CD4-positive, alpha-beta T cell treated with Interleukin-15 for 1 hour (primary cell): ENCODE measurements at places on chromosomes 6 and 20.

DNA sequence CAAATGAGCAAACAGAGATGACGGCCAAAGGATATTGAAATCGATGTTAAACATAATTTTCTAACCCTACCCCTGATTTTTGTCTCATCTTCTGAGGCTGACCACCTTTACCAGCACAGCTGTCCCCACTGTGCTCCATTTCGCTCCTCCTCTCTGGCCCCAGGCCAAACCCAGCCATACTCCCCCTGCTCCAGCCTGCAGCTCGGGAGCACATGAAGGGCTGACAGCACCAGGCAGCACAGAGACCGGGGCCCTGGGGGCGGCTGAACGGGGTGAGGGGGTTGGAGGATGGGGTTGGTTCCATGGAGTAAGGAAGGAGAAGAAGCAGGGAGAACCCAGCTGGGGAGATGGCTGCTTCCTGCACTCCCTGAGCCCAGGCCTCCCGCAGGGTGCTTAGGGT, 3.2 kb upstream of the NCR2 start:
- no peak for DNase-seq

DNA sequence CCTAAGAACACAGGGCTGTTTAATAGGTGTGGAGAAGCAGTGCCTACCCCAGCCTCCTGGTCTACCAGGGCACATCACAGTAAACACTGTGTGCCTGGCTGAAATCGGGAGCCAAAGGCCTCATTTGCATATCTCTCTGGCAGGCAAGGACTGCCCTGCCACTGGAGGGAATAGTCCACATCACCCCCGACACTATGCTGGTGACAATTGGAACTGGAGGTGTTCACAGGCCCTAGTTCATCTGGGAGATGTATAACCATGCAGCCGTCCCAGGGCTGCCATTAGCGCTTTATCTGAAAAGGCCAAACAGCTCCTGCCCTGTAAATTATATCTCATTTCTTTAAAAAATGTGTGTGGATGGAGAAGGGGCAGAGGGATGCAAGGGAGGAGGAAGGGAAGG, 150.3 kb downstream of the LINC00237 start:
- no peak for DNase-seq

GRCh38 chr6:167152862-167153261, 4.9 kb downstream of the GPR31 start:
- DNase-seq: no peak

DNA sequence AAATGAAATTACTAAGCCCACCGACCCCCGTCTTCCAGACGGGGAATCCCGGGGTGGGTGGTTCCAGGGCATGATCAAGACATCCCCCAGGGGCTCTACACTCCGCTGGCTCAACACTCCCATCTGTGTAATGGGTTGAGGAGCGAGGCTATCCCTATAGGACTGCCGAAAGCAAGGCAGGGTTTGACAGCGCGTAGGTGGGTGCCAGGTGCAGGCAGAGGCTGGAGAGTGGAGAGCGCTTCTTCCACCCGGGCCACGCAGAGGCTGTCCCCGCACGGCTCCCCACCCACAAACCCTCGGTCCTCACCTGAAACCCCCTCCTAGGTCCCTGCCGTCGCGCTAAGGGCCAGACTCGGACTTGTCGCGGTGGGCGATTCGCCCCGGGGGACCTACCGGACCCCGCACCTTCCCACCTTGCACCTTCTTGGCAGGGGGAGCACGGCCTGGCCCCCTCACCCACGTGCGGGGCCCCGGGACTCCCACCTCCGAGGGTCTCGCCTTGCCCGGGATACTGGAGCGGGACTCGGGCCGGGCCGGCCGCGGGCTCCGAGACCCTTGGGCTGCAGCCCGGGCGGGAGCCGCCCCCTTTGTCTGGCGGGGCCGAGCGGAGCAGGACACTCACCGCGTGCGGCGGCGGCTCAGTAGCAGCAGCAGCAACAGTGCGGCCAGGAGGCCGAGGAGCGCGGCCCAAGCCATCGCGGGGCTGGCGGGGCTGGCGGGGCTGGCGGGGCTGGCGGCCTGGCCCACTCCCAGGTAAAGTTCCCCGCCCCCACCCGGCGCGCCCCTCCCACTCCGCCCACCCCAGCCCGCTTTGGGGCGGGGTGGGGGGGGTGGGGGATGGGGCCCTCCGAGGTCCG, at the start of gene PTGIS:
PTGIS (minus strand) TSS at position 717 of the 857 bp plus-strand sequence; CDS start at position 696, 21 bp downstream.
- DNase-seq: no peak

- DNase-seq: no peak
These were observed 61.8 kb downstream of the EPB41L2 start for GRCh38 chr6:131001111-131001736.

DNA sequence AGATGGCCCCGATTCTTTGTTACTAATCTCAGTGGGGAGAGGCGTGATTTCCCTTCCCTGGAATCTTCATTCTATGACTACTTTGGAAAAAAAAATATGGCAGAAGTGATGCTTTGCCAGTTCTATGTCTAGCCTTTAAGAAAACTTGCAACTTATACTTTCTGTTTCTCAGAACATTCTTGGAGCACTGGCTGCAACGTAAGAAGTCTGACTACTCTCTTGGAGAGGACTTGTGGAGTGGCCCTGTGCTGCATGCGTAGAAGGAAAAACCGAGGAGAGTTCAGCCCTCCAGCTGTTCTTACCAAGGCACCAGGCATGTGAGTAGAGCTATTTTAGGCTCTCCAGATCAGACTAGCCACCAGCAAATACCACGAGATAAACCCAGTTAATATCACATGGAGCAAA, 77.6 kb upstream of the STXBP5 start:
- no peak for DNase-seq

GRCh38 chr6:17859846-17860245, 127.6 kb downstream of the KIF13A start:
- DNase-seq: no peak

GRCh38 chr6:106117579-106117978, 31.4 kb downstream of the PRDM1 start:
- peak; percentile 79 for DNase-seq

- no peak for DNase-seq
These were observed at the start of gene FAM83B for GRCh38 chr6:54846243-54846856. Gene FAM83B (plus strand): TSS chr6:54846771. CDS start chr6:54870247, 23,476 bp downstream.

- no peak for DNase-seq
These were observed 490.2 kb upstream of the SULF2 start for GRCh38 chr20:48275286-48276020.

DNA sequence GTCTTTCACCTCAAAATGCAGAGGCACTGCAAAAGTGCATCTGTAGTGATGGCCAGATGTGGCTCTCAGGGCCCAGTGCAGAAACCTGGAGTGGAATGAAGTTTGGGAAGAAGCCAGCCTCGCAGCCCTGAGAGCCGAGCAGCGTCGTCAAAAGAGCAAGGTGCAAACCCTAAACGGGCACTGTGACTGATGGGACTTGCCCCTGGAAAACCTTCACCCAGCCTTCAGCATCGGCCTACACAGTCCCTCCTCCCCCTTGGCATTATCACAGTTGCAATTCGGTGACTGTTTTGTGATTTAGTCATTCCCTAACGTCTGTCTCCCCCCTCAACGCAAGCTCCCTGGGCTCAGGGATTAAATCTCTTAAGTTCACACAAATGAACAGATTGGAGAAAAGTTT, 38.6 kb downstream of the TAF4 start:
- DNase-seq: no peak

DNA sequence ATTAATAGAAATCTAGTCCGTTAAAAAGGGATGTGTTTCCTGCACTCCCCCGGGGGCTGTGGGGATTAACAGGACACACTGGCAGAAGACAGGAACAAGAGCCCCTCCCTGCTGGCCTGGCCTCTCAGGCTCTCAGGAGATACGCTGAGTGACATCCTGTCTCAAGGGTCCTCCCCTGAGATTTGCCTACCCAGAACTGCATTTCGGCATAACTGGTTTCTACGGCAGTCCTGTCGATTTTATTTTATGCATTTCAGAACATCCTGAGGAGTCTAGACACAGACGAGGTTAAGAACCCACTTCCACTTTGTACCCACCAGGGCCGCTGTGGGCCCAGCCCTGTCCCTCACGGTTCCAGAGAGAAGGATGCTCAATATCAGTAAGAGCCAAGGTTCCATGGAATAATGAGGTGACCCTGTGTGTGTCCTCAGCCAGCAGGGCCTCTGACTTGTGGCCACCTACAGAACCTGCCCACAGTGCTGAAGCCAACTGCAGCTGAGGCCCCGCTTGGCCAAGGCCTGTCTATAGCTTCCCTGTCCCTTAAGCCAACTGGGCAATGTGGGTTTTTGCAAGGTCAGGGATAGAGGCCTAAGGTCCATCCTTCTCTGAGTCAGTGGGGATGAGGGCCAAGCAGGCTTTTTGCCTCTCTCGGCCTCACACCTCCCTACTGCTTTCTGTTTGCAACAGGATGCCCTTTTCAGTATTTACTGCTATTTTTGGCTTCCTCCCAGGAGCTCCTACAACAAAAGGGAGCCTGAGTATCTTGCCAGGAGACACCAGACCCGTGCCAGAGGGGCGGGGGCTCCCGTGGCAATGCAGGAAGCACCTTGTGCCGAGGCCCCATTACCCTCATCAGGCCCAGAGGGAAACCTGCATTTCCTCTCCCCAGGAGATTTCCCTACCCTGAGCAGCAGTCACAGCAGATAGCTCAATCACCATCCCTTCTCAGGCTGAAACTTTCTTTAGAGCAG, 14.7 kb downstream of the UQCC2 start:
- peak; percentile 56 for DNase-seq

DNA sequence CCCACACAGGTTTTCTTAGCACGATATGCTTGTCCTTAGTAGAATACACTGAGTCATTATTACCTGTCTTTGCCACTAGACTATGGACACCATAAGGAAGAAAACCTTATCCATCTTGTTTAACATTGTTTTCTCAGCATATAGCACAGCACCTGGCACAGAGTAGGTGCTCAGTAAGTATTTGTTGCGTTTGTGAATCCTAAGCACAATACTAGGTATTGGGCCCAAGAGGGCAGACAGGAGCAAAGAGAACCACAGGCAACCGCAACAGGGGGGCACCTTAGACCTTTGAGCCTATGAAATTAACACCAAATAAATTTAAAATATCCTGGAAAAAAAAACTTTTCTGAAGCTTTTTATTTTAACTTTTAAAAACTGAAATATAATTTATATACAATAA, 3.7 kb upstream of the NCOA6 start:
- no peak for DNase-seq

- no peak for DNase-seq
These were observed 2.9 kb downstream of the FOXP4 start for GRCh38 chr6:41548841-41549642.

GRCh38 chr6:2245103-2245876, at the start of gene GMDS:
Gene GMDS (minus strand): TSS chr6:2245605.
- DNase-seq: peak; percentile 88

DNA sequence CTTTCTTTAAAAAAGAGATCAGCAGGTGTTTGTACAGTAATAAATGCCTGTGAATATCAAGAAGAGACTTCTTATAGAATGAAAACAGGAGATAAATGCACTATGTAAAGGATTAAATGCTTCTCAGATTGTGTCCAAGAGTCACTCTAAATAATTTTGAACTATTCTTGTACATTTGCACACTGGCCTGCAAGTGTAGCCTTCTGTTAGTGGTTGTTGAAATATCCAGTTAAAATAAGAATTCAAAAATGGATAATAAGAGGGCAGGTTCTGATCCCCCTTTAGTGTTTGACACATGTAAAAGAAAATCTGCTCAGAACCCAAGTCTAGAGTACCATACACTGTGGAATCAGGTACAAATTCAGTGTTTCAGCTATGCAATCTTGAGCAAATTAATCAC, 91.9 kb downstream of the BCAS1 start:
- no peak for DNase-seq

DNA sequence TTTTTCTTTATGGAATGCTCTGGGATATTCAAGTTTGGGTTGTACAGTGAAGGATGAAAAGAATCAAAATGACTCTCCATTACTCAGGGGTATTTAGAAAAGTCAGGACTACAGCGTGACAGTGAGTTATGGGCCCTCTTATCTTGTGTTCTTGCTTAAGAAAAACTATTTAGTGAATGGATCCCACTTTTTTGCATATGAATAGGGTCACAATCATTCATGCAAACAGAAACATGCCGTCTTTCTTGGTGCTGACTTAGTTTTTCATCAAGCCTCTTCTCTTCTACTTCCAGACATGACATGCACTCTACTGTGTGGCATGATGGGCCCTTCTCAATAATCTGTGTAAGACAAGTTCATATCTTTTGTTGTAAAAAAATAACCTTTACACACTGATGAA, 488.4 kb upstream of the MMS22L start:
- DNase-seq: no peak

DNA sequence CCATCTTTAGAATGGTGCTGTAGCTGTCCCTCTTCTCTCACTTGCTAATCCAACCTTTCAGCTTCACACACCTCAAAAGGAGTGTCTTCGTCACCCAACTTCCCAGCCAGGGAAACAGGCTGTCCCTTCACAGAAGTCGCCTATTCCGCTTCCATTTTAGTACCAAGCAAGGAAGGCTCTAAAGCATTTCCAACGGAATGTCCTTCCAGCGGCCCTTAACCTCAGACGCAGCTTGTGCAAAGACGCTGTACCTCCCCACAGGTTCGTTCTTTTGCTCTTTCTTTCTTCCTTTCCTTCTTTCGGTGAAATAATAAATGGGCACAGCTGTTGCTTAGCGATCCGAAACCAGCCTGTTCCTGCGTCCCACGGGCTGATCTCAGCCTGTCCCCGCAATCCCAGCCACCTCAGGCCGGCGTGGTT, 1.5 kb downstream of the PTPRT start:
- DNase-seq: no peak

DNA sequence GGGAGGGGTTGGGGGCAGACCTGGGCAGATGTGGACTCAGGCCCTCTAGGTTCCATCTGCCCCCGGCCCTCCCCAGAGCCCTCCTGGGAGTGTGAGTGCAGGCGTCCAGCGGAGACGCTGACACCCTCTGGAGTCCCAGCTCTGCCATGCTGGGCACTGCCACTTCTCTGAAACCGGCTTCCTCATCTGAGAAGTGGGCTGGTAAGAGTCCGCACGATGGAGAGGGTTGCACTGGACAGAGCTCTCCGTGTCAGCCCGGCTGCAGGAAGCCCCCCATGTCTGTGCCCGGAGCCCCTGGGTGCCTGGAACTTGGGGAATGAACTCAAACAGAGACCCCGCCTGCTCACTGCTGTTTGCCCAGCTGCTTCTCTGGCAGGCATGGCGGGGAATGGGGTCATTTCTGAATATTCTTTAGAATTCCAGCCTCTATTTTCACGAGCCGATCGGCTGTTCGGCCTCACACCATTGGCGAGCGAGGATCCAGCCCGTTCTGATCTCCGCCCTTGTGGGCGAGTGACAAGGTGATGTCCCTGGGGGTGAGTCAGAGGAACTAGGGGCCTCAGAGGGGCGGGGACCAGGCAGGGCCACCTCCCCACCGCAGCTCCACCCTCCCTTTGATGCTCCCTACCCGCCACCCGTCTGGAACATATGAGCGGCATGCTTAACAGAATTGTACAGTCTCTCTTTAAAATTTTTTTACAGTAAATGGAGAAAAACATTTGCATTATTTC, 47.8 kb upstream of the GATA5 start:
- DNase-seq: peak; percentile 40

GRCh38 chr20:10558635-10559187, 115.1 kb downstream of the JAG1 start:
- no peak for DNase-seq

GRCh38 chr6:158991017-158991723, 8.8 kb downstream of the RSPH3 start:
- DNase-seq: no peak

GRCh38 chr20:10190456-10190855, 28.2 kb upstream of the SNAP25 start:
- DNase-seq: no peak

GRCh38 chr6:35351422-35351821, 9.1 kb downstream of the PPARD start:
- DNase-seq: no peak

- no peak for DNase-seq
These were observed 85.5 kb upstream of the C20orf144 start for GRCh38 chr20:33576432-33577125.

- no peak for DNase-seq
These were observed 539 bp downstream of the TMEM200A start for GRCh38 chr6:130366107-130367005.

- DNase-seq: no peak
These were observed 52.5 kb downstream of the BCAS1 start for GRCh38 chr20:54017846-54018245.
